Stimulated activated CD4-positive, alpha-beta T cell treated with anti-CD3 and anti-CD28 coated beads, Interleukin-15, amount 100 ng/mL, for 24 hours (primary cell): ENCODE measurements at places on chromosomes 12 and 14.
A peak's percentile ranks its signal among the peaks of the same experiment; 100 is the strongest.

DNA sequence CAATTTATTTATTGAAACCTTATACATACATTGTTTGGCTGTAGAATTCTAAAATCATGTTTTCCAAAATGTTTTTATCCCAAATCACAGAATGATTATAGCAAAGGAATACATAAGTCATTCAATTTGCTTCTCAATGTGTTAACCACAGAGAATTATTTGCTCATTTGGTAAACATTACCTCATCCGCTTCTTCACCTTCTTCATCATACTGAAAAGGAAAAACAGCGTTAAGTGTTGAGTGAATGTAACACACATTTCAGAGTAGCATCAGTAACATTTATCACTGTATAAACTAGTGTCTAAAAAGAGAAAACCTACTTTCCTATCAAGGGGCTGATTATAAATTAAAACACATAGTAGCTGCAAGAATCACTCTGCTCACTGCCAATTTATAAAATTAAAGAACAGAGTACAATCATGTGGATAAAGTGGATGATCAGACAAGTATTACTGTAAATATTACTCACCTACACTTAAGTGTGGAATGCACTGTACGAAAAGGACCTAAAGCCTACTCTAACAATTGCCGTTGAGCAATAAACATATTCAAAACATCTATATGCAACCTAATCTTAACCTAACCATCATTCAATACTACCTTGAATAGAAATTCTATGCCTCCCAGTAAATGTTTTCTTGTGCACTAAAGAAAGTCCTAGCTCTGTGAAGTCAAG lies 18.1 kb upstream of the PHLDA1 start:
- no peak for DNase-seq

DNA sequence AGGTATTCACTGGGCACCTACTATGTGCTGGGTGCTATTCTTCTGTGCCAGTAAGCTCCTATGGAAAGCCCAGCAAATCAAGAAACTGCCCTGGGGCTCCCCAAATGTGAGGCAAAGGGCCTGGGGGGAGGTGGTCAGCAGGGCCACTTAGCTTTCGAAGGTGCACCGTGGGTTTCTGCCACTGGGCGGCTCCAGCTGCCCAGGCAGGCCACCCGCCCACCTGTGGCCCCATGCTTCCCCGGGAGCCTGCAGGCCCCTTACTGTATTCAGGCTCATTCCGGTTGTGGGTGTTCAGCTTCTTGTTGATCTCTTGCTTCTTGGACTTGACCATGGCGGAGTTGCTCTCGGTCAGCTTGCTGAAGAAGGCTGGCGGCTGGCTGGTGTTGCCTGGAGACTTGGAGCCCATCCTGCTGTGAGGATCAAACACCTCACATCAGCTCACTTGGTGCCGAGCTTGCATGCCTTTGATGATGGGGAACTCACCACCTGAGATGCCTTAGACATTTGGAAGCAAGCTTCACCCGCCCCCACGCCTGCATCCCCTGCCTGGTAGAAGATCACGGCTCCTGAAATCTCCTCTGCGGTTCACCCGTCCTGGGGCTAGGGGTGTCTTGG lies 37.3 kb downstream of the RFLNA start:
- no peak for DNase-seq

DNA sequence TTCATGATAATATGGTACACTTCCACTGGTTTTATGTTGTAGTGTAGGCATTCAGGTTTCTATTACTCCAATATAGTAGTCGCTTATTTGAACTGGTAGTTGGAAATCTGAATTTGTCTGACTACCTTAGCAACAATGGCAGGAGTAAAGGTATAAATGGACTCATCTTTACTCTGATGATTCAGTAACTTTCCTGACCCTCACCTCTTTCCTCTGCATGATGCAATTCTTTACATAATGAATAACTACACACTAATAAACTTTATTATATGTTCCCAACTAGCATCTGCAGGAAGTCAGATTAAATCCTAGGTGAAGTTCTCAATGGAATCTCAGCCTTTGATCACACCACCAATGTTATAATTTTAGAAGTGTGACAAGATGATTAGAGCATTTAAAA lies 70.5 kb upstream of the ATP2B1 start:
- no peak for DNase-seq

GRCh38 chr12:66379616-66380015 lies 77.3 kb downstream of the HELB start:
- DNase-seq, result no peak

DNA sequence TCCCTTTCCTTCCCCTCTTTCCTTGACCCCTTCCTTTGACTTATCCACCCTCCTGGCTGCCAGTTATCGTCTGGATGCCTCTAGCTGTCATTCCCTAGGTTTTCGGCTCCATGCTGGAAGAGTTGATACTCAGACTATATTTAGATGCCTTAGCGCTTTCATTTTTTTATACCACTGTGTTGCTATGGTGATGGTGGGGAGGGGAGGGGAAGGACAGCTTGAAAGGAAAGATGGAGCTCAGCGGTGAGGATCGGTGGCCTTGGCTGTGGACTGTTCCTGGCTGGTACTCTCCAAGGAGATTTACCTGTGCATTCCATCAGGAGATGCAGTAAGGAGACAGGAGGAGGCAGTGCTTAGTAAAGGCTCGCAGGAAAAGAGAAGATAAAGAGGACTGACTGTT lies 108.7 kb downstream of the SLC8A3 start:
- no peak for DNase-seq

DNA sequence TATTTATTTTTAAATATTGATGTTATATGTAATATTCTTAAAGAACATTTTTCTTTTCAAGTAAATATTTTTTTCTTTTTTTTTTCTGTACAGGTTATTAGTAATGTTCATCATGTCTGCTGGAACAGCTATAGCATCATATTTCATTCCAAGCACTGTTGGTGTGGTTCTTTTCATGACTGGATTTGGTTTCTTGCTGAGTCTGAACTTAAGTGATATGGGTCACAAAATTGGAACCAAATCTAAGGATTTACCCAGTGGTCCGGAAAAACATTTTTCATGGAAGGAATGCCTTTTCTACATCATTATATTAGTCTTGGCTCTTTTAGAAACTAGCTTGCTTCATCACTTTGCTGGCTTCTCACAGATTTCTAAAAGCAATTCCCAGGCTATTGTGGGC lies 23.2 kb downstream of the PCNX4 start:
- no peak for DNase-seq

DNA sequence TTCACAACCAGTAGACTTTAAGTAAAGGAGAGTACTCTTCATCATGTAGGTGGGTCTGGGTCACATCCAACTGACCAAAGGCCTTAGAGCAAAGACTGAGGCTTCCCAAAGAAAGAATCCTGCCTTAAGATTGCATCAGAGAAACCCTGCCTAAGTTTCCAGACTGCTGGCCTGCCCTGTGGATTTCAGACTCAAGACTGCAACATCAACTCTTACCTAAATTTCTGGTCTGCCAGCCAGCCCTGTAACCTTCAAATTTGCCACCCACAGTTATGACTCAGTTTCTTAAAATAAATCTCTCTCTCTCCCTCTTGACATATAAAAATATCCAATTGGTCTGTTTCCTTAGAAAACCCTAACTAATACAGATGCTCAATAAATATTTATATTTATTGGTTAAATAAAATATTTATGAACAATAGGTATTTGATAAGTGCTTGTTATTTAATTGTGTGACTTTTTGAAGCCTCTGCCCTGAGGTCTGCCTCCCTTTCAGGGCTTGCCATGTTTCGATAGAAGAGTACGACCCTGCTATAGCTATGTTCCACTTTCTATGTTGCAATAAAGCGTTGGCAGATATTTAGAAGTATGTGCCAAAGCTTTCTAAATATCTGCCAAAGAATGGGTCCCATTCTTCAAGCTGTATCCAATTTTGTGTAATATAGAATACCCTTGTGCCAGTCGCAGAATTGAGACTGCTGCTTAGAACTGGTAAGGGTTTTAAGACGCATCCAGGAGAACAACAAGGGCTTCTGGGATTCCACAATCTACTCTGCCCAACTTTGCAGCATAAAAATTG lies 65.7 kb downstream of the TMEM30B start:
- no peak for DNase-seq

- DNase-seq, result no peak
These were observed 1048.2 kb downstream of the SLC16A7 start for GRCh38 chr12:60644076-60644475.

- DNase-seq, result no peak
These were observed 78.2 kb downstream of the PHLDA1 start for GRCh38 chr12:75953312-75953906.

- DNase-seq, result no peak
These were observed 192.3 kb downstream of the ANO4 start for GRCh38 chr12:100986595-100987547.

GRCh38 chr14:99619835-99620834 lies 16.1 kb upstream of the CCDC85C start:
- no peak for DNase-seq

DNA sequence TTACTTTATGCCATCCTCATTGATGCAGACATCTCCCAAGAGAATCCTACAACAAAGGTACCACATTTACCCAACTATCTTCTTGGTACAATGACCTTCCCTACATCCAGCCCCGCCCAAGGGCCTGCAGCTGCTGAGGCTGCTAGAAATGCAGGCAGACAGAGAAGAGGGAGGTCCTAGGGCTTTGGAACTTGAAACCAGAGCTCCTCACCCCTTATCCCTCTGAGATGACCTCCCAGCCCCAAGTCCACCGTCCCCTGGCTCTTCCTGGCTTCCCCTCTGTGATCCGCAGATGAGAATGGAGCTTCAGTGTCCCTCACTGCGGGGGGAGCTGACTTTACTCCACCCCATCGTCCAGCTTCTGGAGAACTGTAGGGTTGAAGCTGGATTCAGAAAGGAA lies 1.6 kb upstream of the TNFRSF1A start:
- DNase-seq, result no peak

DNA sequence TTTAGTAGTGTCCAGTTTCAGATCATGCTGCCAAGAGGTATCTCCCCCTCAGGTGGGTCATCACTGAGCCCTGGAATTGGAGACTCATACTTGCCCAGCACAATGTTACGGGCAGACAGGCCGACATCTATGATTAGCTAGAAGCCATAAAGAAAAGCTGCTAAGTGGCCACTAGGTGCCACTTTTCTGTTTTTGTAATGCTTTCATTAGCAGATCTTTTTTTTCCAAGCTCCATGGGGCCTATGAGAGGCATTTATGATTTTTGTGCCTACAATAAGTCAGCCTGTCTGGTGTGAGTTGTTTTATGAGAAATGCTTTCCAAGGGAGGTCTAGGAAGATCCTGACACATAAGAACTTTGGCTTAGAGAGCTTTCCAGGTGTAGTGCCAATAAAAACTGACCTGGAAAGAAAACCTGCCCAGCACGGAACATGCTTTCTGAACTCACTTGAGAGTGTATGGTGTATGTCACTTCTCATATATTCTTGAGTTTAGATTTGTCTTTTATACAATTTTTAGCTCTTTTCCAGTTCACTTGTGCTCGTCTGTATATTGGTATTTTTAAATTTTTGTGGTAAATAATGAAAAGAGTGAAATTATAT lies 21.8 kb upstream of the SMCO2 start:
- DNase-seq, result no peak

GRCh38 chr12:120821878-120822277 lies 82.3 kb downstream of the SPPL3 start:
- DNase-seq, result no peak

DNA sequence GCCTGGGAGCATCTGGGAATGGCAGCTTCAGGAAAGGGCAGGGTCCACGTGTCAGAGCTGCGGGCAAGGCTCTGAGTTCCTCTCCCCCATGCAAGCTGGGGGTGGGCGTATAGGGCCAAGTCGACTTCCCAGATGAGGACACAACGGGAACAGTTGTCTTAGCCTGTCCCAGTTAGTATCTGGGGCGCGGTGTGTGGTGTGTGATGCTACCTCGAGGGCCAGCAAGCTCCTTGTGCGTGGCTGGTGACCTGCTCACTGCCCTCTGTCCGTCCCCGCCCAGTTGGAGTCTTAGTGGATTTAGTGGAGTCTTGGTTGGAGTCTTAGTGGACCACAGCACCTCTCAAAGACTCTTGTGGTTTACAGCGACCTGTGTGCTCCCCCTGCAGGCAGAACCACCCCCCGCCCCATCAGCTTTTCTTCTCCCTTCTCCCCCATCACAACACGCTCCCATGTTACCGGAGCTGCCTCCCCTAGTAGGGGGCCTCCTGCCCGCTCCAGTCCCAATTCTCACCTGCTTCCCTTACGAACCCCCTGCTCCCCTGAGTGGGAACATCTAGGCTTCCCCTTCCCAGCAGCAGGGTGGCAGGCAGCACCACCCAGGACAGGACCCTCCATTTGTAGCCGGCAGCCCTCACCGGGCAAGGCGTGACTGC lies 8.7 kb downstream of the ASPG start:
- no peak for DNase-seq

DNA sequence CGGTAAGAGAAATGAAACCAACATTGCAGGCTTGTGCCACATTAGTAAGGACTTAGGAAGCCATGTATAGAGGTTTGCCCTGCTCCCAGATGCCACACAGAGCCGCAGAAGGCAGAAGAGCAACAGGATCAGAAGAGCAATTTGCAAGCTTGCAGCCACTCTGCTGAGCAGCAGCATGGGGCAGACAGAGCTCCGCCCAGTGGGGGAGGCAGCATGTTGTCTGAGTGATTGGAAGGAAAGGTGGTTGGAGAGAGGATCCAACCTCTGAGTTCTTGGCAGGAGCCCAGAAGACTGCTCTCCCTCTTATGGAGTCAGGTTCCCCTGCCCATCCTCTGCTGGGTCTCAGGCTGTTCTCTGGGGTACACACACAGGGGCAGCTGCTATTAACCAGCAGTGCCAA lies 2.3 kb upstream of the KRT6A start:
- DNase-seq, result no peak

GRCh38 chr14:97712471-97712870 lies 915.3 kb downstream of the VRK1 start:
- DNase-seq, result no peak

GRCh38 chr12:78060186-78060585 lies 229.5 kb downstream of the NAV3 start:
- no peak for DNase-seq

DNA sequence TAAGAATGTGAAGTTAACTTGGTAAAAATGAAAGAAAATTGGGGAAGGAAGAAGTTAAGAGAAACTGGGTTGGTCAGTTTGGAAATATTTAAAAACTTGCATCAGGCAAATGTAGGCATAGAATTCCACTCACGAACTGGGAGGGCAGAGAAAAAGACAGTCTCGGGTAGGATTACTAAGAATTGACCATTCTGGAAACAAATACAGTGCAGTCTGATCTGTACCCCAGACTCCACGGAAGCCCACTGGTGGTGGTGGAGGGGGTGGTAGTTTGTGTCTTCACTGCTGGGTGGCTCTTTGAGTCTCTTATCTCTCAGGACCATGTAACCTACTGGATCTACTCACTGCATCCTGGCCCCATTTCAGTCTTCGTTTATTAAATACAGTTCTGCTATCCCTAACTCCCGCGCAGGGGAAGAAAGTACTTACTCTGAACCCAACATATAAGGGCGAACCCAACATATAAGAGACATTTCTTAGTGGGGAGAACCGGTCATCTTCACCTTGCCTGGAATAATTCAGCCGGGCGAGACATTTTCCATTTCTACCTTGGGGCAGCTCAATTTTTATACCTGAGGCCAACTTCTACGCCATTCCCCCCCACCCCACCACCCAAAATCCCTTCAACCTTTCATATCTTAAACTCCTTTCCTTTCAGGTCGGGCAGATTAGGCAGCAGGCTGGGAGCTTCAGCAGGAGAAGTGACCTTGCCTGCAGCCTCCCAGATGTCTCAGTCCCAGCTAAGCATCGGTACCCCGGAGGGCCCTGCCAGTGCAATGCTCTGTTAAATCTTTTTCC lies 1.7 kb downstream of the SLC2A3 start:
- peak; percentile 46 for DNase-seq
